ENCODE measurements at places on chromosomes 3 and 15.

DNA sequence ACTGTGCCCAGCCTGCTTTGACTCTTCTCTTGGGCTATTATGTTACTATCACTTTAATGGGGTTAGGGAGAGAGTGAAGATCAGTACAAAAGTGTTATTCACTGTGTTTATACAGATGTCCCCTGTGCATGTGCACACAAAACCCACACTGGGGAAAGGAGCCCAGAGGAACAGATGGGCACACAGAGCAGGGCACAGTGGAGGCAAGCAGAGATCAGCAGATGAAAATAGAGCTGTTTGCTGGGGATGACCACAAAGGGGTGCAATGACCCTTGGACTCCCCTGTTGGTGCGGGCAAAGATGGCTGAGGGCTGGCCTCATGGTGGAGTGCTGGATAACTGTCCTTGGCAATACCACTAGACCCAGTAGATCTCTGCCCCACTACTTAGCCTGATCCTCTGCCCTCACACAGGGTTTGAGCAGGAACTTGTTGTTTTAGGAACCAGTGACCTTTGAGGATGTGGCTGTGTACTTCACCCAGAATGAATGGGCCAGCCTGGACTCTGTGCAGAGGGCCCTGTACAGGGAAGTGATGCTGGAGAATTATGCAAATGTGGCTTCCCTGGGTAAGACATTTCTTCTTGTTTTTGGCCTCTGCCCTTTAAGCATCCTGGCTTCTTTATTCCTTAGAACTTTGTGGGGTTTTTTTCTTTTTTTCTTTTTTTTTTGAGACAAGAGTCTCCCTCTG is 5.3 kb downstream of the ZNF620 start:
- no peak for DNase-seq

- DNase-seq = no peak
These were observed 324.6 kb upstream of the PROK2 start for GRCh38 chr3:72109327-72110259.

GRCh38 chr15:75648156-75649000 is 666 bp downstream of the SNX33 start:
- DNase-seq = no peak

DNA sequence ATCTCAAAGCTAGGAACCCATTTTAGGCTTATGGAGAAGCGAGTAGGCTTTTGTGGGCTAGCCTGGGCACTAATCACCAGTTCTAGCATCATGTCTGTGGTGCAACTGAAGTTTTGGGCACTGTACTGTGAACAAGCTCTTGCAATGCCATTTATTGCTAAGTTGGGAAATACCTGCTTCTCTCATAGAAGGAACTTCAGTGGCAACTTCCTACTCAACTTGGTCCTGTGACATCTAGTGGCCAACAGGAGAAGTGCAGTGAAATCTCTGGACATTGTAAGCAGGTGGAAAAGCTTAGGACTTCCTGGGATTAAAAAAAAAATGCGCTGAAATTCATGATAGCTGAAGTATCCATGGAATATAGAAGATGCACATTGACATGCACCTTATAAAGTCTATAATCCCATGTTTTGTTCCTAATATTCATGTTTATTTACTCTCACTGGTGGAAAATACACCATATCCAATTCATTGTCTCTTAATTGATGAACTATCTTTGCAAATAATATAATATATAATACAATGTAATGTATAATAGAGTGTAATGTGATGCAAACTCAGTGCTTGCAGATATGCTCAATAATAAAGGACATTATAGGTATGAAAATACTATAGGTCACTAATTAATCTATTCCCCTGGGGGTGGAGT is 6.5 kb upstream of the ALDH1A3 start:
- DNase-seq = peak; percentile 80

DNA sequence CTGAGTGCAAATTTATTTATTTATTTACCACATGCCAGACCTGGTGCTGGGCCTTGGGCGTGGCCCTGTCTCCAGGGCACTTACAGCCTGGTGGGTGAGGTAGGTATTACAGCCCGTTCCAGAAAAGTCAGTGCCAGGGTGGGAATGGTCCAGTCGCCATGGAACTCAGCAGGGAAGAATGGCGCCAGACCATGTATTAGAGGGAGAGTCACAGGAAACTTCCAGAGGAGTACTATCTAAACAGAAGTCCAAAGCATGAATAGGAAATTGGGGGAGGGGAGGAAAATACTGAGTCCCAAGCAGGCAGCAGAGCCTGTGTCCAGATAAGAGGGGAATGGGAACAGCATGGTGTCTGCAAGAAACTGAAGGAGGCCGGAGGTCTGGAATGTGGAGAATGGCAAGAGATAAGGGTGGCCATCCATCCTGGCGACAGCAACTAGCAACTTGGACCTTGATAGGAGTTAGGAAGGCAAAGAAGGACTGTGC is 27.0 kb downstream of the SH3BP5 start:
- no peak for DNase-seq

GRCh38 chr3:146449613-146450012 is 19.7 kb downstream of the PLSCR2 start:
- no peak for DNase-seq

GRCh38 chr3:56764904-56765547 is 36.7 kb downstream of the ARHGEF3 start:
- no peak for DNase-seq

- no peak for DNase-seq
These were observed 3.7 kb downstream of the NR1D2 start for GRCh38 chr3:23948761-23949160.

DNA sequence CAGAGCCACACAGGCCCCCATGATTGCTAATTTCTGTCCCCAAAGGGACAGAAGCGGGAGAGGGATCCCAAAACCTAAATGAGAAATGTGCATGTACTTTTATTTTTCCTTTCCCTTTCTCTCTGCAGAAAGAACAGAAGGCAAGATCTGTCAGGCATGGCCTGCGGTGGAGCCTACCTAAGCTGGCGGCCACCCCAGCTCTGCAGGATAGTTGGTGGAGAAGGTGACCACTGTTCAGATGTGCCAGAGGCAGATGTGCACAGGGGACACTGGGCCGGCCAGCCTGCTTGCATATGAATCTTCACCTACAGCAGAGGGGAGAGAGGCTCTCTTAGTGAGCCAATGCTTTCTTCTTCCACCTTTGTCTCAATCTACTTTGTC is 2.1 kb upstream of the AMOTL2 start:
- no peak for DNase-seq

DNA sequence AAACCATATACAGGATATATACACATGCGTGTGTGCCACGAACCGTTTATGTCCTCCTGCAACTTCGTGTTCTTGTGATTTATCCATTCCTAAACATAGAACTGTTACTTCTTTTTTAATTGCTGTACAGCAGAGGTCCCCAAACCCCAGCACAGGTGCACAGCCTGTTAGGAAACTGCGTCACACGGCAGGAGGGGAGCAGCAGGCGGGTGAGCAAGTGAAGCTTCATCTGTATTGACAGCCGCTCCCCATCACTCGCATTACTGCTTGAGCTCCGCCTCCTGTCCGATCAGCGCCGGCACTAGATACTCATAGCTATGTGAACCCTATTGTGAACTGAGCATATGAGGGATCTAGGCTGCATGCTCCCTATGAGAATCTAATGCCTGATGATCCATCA is 34.9 kb upstream of the NRROS start:
- DNase-seq = no peak

DNA sequence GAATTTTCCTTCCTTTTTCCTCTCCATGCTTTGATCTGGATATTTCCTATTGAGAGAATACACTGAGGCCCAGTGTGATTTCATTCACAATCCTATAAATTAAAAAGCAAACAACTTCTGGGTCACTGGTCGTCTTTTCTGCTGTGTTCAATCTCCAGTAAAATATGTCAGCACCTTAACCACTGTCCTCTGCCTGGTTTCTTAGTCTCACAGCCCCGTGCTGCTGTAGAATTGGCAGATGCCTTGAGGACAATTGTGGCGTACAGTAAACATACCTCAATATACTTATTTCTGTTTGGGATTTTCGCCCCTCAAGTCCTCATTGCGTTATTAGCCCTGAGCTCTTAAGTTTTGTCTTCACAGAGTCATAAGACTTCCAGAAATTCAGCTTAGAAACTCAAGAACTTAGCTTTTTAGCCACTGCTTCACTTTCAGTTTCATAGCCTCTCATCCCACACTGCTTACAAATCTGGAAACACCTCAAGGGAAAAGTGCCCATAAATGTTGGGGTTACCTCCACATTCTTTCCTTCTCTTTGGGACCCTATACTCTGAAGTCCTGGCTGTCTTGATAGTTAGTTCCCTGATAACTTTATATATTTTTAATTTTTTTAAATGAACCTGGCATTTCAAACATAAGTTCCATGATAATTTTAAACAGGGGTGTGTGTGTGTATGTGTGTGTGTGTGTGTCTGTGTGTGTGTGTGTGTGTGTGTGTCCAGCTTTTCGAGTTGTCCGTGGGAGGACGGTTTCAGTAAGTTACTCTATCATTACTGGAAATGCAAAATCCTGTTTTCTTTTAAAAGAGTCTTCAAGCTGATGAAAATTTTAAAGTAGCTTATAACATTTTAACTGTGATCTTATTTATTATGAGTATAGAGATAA is 238.4 kb upstream of the CTDSPL start:
- no peak for DNase-seq

GRCh38 chr3:169256796-169257522 is 406.6 kb downstream of the MECOM start:
- DNase-seq = no peak

- DNase-seq = no peak
These were observed 16.7 kb downstream of the ZDHHC19 start for GRCh38 chr3:196194542-196194915.

- DNase-seq = no peak
These were observed 29.3 kb downstream of the PLA2G4D start for GRCh38 chr15:42065033-42065432.

- no peak for DNase-seq
These were observed 11.8 kb downstream of the UBE3A start for GRCh38 chr15:25426896-25427610.

GRCh38 chr3:100097919-100098783 is 16.1 kb downstream of the FILIP1L start:
- no peak for DNase-seq

- DNase-seq = no peak
These were observed 91.5 kb downstream of the ADAMTS17 start for GRCh38 chr15:100250176-100250800.

DNA sequence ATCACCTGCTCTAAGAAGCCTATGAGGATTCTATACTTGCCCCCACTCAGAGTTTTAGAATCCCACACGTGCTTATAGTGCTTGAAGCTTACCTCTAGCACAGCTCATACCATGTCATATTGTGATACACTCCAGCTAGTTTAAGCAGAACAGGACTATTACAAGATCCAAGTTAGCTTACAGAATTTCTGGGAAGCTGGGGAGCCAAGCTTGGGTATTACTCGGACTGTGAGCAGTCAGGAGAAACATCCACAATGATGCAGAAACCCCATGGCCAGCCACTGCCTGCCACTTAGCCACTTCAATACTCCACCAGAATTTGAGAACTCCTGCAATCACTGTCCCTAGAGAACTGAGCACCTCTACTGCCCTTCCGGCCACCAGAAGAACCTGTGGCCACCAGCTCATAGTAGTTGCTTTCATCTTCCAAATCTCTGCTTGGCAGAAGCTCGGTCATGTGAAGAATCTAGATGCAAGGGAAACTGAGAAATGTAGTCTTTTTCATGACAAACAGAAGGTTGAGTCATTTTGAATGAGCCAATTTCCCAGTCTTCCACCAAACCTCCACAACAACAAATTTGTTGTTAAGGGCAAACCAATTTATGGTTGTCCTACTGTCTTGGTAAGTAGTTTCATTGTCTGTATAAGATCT is 27.7 kb upstream of the SSR3 start:
- no peak for DNase-seq

GRCh38 chr3:11154036-11154952 is at the start of gene HRH1:
HRH1 (plus strand) TSS chr3:11154493; CDS start chr3:11259038, 104,545 bp downstream.
- DNase-seq = no peak

GRCh38 chr3:141183606-141184005 is 48.0 kb upstream of the PXYLP1 start:
- no peak for DNase-seq

DNA sequence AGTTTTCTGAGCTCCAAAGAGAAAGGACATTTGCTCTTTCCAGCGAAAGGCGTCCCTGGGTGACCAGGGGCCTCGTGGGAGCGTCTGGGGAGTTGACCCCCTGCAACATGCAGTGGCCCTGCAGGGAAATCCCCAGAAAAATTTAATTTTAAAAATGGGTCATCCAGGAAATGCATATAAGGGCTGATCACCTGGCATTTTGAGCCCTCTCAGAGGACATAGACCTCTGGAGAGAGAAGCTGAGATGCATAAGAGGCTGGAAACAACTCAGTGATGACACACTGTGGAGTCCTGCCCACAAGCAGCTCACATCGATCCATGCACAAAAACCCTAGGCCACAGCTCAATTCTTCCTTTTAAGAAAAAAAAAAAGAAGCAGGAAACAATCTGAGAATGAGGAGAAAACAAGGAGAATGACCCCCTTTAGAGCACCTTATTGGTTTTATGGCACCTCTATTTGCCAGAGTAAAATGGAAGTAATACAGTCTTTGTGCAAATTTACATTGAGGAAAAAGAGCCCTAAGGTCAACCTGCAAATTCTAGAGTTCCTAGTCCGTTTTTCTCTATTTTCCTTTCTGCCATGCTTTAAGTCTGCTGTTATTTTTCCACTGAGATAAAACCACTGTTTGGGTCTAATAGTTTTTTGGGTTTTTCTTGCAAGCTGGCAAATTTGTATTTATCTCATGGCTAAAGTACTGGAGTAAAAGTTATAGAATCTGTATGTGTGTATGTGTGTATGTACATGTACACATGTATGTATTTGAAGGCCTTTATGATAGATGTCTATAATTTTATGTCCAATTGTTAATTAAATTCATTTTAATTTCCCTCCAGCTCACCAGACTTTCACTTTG is 6.9 kb upstream of the BDH1 start:
- no peak for DNase-seq

DNA sequence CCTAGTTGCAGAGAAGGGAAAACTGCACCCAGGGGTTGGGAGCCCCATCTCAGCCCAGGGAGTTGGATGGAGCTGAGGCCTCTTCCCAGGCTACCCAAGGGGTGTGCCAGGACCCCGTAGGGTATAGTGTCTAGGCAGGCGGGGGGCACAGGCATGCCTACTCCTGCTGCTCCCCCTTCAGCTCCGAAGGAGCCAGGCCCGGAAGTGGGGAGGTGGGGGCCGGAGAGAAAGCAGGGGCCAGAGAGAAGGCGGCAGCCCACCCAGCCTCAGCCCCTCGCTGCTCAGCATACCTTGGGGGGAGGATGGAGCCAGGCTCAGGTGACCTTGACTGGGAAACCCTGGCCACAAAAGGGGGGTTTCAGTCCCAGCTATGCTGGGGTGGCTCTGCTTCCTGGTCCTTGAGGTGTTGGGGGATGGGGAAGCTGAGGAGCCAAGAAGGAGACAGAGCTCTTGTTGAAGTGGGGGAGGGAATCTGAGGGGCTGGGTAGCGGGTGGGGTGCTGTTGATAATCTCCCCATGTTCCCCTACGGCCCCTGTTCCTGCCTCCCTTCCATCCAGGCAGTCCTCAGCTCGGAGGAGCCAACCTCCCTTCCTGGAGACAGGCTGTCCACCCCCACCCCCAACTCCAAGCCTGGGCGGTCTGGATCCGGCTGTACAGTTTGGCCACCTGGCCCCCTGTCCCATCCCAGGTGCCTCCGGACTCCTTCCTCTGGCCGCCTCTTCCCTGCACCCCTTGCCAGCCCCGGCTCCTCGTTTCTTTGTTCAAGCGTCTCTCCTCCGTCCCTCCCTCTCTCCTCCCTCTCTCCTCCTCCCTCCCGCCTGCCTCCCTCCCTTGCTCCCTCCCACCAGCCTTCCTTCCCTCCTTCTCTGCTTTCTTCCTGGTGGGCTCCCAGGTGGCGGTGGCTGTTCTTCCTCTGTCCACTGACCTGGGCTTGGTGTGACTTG is 1.7 kb downstream of the SEMA3F start:
- DNase-seq = no peak
